ENCODE measurements at places on chromosomes 7 and 10.
A peak's percentile ranks its signal among the peaks of the same experiment; 100 is the strongest.

DNA sequence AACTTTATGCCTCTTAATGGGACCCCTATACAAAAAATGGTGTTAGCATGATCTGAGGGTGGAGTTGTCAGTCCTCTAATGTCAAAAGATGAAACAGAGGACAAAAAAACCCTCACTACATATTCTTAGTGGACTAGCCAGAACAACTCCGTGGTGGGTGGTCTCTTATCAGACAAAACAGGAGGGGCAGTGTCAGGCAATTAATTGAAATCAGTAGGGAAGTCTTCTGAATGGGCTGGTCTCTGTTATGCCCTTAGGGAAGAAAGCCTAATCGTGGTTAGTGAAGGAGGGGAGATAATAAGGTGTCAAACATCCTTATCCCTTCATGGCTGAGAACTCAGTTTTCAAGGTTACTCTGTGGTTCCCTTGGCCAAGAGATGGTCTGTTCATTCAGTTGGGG is 909.4 kb downstream of the GRID1 start:
- no peak for DNase-seq

DNA sequence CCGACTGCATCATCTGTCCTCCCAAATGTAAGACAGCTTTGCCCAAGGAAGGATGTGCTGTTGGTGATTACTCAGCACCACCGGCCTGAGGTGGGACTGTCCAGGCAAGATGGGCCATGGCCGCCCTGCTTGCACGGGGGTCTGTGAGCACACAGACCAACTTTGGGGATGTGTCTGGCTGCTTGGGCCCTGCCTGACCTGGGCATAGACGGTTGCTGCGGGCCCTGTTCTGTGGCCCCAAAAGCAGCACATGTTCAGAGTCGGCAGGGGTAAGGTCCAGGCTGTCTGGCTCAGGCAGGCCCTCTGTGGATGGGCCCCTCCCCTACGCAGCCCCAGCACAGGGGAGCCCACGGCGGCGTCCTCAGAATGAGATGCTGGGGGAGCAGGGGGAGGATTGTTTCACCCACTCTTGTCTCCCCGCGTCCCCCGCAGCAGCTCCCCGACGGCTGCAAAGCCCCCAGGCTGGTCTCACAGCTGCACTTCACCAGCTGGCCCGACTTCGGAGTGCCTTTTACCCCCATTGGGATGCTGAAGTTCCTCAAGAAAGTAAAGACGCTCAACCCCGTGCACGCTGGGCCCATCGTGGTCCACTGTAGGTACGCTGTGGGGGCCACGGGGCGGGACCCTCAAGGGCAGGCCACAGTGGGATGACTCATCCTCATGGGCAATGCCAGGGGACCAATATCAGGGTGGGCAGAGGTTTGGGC is 58.4 kb downstream of the MKI67 start:
- DNase-seq: no peak

DNA sequence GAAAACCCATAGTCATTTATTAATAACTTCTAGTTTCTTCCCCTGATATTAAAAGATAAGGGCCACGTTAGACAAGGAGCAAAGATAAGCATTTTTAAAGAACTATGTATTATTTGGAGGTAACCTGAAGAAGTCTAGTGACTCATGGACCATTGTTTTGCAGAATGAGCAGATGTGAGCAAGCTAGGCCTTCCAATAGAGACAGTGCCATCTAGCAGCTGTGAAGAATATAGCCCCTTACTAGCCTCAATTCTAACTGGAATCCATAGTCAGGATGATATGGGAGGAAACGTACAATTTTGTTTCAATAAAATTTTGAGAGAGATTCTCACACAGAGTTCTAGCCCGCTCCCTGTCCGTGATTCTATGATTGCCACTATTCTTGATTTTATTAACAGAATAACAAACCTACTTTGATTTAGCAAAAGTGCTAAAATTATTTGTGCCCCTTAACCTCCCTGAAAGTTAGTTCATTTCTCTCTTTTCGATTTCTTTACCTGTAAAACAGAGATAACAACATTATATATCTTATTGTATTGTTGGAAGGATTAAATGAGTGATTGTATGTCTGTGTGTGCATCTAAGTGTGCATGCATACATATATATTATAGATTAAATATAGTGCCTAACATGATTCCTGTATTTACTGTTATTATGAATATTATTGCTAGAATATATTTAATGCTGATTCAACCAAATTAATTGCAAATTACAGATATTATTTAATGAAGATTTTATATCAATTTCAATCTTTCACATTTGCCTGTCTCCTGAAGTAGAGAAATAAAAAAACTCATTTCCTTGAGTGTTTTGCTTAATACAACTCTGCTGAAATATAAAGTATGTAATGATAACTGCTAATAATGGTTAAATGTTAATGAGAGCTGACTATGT is 22.7 kb downstream of the FAM237B start:
- peak; percentile 28 for DNase-seq

DNA sequence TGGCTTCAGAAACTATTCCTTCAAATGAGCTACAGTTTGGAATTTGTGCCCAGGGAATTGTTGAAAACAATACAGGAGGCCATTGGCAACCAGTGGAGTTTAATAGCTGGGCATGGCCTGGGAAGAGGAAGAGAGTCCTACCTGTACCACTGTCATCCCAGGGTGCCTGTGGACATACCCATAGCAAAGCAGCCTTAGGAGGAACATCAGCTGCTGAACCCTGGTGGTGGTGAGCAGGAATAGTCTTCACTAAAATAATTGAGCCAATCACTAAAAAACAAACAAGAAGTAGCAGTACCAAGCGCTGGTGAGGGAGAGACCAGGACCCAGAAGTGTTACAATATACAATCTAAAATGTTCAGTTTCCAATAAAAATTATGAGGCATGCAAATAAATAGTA is 14.5 kb downstream of the IGFBP1 start:
- no peak for DNase-seq

DNA sequence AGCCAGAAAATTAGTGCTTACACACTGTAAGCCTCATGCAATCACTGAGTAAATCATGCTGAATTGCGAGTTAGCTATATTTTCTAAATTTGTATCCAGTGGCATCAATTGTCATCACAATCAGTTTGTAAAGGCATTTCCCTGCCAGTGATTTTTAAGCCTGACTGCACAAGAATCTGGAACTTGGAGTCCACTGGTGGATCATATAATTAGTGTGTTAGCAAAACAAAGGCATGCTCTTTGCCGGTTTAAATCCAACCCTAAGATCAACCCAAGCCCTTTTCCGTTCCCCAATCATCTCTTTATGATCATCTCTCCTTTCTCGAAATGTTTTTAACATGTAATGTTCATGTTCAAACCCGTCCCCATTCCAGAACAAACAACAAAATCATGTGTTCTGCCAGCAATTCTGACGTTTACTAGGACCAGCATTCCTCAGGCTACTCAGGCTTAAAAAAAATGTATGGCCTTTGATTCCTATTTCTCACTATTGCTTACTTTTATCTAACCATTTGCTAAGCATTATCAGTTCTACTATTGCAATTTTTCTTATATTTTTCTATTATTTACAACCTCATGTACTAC is 649.2 kb downstream of the SORCS1 start:
- DNase-seq: no peak

All from small intestine (tissue), 16 donors.